ENCODE measurements at places on chromosomes 12 and 14.

GRCh38 chr14:56491299-56492285 is 88.0 kb upstream of the TMEM260 start:
- DNase-seq, result peak; percentile 25

DNA sequence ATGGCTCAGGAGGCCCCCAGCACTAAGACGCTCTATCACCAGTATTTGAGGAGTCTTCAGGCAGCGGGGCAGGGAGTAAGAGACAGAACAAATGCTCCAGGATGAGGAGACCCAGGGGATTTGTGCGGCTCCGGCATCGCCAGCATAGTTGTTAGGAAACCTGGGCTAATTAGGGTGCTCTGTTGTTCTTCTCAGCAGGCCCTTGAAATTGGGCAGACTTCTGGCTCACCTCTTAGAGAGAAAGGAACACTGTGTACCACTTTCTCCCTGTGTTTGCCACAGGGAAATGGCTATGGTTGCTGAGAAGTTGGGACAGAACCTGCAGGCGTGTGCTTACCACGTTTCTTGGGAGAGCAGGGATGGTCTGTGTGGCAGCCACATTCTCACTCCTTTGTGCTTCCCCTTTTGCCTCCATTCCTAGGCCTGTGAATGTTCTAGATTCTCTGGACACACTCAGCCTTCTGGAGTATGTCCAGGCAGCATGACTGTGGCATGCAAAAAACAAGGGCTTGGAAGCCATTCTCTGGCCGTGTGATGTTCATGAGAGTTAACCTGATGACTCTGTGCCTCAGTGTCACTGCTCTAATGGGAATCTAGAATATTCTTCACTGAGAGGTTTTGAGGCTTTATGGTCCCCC is 109.0 kb downstream of the CHST11 start:
- DNase-seq, result no peak

- DNase-seq, result no peak
Observed at GRCh38 chr12:72602581-72602980, 330.4 kb downstream of the TRHDE start.

GRCh38 chr12:3602488-3602887 is 111.5 kb downstream of the PRMT8 start:
- DNase-seq, result no peak

GRCh38 chr12:608921-609320 is 54.3 kb downstream of the NINJ2 start:
- DNase-seq, result no peak

GRCh38 chr14:55979096-55979495 is 139.1 kb upstream of the PELI2 start:
- no peak for DNase-seq
